ENCODE measurements at places on chromosomes 16 and 17.

- ATAC-seq = no peak
These were observed 71.9 kb upstream of the CNEP1R1 start for GRCh38 chr16:49953090-49953489.

GRCh38 chr17:37176723-37177122, 199.1 kb upstream of the C17orf78 start:
- peak; percentile 29 for ATAC-seq

DNA sequence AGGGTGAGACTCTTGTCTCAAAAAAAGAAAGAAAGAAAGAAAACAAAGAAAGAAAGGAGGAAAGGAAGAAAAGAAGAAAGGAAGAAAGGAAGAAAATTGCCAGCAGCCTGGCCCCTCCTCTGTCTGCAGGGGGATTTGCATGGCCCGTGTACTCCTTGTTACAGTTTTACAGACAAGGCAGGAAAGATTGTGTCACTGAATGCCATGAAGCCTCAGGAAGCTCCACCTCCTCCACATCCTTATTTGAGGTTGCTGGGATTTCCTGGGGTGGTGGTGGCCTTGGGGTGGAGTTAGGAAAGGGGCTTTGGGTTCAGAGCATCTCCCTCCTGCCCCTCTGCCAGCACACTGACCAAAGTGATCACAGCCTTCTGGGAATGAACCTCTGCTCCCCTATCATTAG, 23.6 kb downstream of the CFAP20 start:
- no peak for ATAC-seq

GRCh38 chr16:5025171-5025632, 8.5 kb downstream of the NAGPA start:
- ATAC-seq = peak; percentile 59

DNA sequence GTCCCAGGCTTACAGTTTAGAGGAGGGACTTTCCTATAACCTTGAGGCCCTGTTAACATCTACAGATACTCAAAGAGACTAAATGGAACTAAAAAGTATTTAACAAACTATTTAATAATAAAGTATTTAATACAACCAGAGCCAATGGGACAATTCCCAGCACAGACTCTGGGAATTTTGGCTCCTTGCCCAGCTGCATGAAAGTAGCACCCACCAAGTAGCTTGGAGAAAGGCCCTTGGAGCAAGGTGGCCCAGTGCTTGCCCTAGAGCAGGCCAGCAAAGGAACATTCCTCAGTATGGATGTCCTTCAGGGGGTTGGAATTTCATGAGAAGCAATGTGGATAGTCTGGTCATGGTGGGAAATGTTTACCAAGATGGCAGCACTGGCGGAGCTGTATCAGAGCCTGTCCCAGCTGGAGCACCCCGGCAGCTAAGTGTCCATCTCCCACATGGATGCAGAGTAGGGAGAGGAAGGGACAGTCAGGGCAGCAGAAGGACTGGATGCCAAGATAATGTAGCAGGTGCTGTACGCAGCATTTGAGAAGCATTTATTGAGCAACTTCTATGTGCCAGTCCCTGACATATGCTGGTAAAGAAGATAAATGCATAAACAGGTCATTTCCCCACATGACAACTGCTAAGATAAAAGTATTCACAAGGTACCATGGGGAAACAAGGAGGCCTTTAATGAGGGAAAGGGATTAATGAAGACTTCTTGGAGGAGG, 5.2 kb upstream of the SMARCD2 start:
- no peak for ATAC-seq

DNA sequence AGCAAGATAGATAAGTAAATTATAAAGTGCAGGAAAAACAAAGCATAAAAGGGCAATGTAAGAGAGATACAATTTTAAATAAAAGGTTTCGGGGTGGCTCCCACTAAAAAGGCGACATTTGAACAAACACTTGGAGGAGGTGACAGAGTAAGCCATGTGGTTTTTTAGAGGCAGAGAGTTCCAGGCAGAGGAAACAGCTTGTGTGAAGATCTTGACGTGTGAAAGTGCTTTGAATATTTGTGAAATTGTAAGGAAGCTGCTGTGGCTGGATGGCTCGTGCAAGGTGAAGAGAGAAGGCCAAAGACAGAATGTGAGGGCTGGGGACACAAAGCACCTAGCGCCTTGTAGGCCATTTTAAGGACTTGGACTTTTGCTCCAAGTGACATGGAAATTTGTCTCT, 28.6 kb upstream of the HYDIN start:
- ATAC-seq = no peak

DNA sequence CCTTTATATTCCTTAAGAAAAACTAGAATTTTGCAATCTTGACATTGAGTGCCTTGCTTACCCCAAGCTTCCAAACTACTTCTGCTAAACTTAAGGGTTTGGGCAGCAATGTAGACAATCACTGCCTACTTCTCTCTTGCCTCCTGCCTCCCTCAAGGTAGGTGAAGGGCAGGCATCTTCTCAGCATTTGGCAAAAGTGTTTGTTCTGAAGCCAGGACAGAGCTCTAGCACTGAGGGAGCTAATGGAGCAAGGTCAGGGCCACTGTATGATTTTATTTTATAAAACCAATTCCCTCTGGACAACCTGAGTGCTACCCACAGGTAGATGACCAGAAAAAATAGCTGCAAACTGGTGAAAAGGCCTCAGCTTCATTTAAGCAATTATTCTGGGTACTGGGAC, 111.8 kb downstream of the IRX3 start:
- ATAC-seq = no peak

DNA sequence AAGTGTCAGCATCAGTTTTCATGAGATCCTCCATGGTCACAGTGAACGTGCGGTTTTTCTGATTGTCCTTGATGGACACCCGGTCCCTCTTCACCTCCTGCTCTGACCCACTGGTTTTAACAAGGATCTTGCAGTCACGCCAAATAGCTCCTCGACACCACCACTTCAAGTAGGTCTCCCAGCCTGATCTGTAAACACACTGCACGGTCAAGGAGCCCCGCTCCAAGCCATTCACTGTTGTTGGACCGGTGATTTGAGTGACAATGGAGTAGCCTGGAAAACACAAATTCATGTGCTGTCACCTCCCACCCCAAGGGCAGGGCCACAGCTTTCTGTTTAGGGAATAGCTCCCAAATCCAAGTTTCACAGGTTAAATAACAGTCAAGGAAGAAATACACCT, 8.2 kb downstream of the CD300LF start:
- no peak for ATAC-seq

DNA sequence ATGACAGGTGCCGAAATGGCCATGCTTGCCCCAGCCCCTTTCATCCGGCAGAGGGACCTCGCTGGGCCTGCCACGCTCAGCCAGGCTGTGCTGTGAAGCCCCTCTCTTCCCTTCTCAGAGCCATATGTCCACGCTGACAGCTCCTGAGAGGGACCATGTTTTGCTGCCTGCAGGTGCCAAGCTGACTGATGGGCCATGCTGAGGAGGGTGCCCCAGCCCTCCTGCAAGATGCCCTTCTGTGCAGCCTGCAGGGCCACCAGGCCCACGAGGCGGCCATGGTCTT, 33.1 kb upstream of the CDH15 start:
- ATAC-seq = no peak

DNA sequence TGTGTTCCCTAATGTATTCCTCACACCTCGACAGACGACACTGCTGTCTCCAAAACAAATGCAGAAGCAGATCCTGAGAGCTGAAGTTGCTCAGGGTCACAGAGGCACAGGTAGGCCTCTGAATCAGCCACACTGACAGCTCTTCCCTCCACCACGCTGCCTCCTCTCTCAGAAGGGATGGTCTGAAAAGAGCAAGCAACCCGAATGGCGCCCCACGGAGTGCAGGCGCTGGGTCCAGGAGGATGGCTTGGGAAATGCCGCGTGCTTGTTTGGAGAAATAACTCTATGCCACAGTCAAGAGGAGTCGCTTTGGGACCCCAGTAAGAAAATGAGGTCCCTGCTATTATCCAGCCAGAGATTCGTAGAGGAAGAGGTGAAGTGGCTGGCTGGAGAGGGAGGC, 15.9 kb downstream of the CYB561 start:
- no peak for ATAC-seq

DNA sequence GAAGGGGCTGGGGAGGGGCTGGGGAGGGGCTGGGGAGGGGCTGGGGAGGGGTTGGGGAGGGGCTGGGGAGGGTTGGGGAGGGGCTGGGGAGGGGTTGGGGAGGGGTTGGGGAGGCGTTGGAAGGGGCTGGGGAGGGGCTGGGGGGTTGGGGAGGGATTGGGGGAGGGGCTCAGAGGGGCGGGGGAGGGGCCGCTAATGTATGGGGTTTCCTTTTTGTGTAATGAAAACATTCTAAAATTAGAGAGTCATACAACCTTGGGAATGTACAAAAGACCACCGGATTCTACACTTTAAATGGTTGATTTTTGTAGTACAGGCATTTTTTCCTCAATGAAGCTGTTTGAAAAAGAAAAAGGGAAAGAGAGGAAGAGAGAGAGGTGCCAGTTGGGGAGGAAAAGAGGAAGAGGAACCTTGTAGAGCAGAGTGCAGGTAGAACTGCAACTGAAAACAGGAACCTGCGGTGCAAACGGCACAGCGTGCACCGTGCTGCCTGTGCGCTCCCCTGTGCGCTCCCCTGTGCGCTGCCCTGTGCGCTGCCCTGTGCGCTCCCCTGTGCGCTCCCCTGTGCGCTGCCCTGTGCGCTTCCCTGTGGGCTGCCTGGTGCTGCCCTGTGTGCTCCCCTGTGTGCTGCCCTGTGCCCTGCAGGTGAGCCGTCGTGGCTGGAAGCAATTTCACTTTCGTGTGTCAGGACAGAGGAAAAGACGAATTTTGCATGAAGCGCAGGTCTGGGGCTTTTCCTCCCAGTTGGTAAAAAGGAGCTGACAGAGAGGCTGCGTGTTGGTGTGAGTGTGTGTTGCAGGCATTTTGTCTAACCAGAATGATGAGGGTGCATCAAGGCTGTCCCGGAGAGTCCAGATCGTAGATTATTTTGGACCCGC, 40.8 kb downstream of the METRNL start:
- peak; percentile 18 for ATAC-seq

DNA sequence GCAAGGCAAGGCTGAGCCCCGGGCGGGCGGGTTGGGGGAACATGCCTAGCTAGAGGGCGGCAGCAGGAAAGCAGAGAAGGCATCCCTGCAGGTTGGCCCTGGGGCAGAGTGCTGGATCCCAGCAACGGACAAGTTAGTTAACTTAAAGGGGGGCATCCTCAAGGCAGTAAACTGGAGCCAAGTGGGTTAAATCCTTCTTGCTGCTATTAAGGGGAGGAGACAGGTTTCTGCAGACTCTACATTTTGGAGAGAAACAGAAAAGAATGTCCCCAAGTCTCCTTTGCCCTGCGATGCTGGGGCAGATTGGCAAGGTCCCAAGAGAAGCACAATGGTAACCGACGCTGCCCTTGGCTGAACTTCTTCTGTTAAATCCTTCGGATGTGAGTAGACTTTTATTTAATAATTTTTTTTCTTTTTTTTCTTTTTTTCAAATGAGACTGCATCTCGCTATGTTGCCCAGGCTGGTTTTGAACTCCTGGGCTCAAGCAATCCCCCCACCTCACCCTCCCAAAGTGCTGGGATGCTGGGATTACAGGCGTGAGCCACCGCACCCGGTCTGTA, 14.0 kb downstream of the ATP5PD start:
- ATAC-seq = peak; percentile 12

- no peak for ATAC-seq
These were observed 144.8 kb downstream of the KCNJ2 start for GRCh38 chr17:70314096-70314495.

DNA sequence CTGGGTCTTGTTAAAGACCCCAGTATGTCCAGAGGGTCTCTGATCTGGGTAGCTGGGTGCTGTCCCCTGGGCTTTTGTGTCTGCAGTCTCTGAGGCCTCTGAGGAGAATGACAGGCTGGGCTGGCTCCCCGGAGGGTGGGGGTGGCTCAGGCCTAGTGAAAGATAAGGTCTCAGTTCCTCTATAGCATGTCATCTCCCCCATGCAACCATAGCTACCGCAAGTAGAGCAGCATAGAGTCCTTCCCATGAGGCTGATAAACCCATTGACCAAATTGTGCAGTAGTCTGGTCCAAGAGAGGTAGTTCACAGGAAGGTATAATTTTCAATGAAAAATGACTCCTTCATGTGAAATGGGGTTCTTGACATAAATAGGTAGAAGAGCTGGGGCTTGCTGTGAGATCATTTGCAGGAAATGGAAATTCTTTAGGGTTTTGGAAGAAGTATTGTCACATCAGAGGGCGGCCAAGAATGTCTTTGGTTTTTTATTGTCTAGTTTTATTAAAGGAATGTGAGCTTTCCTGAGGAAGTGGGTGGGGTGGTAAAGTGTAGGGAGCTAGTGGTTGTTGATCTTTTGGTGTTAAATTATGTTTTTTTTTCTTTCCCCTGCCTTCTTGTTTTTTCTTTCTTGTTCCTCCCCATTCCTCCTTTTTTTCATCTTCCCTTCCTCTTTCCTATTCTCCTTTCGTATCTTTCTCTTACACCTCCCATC, 21.0 kb downstream of the SLC7A6OS start:
- ATAC-seq = no peak

GRCh38 chr17:75350706-75351105, 54.8 kb downstream of the GRB2 start:
- ATAC-seq = no peak

DNA sequence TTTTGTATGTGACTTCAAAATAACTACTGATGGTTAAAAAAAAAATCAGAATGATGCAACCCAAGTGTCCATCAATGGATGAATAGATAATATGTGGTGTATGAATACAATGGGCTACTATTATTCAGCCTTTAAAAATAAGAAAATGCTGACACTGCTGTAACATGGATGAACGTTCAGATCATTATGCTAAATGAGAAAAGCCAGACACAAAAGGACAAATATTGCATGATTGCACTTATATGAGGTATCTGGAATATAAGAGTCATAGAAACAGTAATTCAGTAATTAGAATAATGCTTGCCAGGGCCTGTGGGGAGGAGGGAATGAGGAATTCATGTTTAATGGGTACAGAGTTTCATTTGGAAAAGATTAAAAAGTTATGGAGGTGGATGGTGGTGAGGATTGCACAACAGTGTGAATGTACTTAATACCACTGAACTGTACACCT, 25.4 kb downstream of the TENT4B start:
- no peak for ATAC-seq

DNA sequence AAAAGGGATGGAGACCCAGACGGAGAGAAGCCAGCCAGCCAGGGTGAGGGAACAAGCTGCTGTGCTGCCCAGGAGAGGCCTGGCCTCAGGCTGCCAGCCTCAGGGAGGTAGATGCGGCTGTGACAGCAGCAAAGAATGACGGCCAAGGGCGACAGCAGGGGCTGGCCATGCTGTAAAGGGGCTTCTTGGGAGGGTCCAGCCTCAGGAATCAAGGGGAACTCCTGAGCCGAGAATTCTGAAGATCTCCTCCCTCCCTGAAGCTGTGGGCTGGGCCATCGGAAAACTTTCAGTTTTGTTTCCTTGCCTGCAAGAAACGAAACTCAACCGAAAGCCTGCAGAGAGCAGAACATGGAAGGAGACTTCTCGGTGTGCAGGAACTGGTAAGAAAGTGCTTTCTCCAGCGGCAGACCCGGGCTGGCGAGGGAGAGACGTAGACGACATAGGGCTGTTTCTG, at the start of gene XAF1:
XAF1 (plus strand) TSS at position 316 of the 454 bp plus-strand sequence; CDS start at position 349, 33 bp downstream.
- peak; percentile 18 for ATAC-seq

All from SK-N-SH treated with all-trans-retinoic acid at 6 μM for 48 hours (cell line).